ENCODE measurements at places on chromosomes 5 and 9.

- DNase-seq, result no peak
Observed at GRCh38 chr5:100898504-100899346, 4.4 kb downstream of the ST8SIA4 start.

DNA sequence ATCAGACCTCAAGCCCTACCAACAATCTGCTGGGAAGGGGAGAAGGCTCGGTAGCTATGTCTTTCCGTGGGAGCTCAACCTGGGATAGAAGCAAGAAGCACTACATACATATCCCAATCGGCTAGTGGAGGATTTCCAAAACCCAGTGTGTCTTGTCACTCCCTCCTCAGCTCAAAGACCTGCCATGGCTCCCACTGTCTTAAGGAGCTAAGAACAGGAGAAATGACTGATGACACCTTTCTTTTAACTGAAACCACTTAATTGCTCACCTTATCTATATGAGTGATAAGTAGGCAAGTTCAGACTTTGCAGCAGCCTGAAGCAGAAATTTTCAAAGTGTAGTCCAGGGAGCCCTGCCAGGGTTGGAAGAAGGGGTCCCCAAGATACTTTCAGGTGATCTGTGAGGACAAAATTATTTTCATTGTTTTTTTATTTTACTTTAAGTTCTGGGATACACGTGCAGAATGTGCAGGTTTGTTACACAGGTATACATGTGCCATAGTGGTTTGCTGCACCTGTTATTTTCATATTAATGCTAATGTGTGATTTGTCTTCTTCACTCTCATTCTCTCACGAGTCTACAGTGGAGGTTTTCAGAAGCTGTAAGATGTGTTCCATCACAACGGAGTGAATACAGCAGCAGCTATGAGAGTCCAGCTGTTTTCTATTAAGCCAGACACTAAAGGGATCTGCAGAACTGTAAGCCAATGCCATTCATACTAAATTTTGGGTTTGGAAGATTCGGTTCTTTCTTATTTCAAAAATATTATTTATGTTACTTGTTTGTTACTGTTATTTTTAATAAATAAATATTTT lies 41.4 kb downstream of the PAX5 start:
- no peak for DNase-seq

DNA sequence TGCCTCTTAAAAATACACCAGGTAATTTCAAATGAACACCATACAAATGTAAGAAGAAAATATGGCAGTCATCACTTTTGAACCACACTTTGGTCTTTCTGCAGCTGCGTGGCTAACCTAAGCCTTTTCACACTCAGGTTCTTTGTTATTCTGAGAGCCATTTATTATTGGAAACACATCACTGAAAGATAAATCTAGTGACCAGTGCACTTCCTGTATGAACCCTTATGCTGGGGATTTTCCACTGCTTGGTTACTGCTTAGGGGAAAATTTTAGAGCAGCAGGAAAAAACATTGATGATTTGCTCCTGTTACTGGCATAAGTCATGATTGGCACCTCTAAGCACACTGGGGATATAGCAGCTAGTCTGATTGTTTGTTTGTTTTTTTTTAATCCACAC lies 58.6 kb upstream of the RANBP3L start:
- DNase-seq, result no peak

DNA sequence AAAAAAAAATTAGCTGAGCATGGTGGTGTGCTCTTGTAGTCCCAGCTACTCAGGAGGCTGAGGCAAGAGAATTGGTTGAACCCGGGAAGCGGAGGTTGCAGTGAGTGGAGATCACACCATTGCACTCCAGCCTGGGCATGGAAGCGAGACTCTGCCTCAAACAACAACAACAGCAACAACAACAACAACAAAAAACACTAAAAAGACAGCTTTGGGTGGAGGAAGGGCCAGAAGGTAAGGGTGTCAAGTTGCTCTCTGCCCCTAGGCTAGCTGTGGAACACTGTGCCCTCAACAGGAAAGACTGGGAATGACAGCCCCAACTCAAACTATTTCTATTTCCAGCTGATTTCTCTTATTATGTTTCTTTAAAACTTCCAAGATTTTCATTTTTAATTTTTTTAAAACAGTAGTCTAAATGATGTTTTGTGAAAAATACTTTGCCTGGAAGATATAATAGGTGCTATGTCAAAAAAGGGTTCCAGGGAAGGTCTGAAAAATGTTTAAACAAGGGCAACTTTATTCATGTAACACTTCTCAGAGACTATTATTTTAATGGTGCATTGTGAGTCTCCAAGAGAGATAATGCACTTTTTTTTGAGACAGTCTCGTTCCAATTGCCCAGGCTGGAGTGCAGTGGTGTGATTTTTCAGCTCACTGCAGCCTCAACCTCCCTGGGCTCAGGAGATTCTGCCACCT lies 29.9 kb downstream of the CLINT1 start:
- no peak for DNase-seq

DNA sequence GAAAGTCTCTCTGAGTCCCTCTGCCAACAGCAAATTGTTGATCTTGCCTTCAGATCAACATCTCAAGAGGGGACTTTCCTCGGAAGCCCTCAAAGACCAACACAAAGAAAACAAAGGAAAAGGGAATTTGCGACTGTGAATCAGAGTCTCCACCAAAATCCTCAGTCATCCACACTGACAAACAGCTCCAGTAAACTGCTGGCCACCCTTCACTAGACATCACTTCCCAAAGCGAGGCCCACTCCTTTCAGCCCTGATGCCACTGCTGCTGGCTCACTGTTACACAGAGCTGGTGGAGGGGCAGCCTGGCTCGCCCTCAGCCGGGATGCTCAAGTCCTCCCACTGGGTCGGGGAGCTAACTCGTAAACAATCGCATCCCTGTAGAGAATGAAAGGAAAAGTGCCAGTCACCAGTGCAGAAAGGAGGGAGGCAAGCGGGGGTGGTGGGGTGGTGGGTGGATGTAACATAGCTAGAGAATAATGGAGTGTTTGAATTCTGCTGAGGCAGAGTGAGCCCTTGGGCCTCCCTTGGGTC lies 1.3 kb downstream of the FGF1 start:
- DNase-seq, result no peak

GRCh38 chr9:93028448-93029006 lies 30.0 kb upstream of the SUSD3 start:
- DNase-seq, result no peak

DNA sequence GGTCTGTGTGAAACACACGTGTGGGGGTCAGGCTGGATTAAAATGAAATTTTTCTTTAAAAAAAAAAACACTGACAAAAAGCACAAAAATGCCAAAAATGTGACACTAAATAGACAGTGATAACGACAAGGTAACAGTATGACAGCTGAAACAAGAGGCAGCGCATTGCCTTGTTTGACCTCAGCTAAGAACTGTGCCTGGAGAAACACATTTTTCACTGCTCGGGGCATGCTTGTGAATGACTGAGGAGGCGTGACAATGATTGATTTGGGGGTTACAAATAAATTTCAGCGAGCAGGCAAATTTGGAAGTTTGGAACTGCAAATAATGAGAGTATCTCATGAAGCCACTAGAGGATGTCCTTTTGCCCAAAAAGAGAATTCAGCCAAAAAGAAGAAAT lies 44.2 kb upstream of the SPATA31C2 start:
- DNase-seq, result no peak

- no peak for DNase-seq
Observed at GRCh38 chr5:78797936-78798672, 149.5 kb upstream of the LHFPL2 start.

GRCh38 chr9:116336133-116336862 lies 182.7 kb downstream of the PAPPA start:
- no peak for DNase-seq

GRCh38 chr5:73945505-73945904 lies 319.5 kb downstream of the ARHGEF28 start:
- DNase-seq, result peak; percentile 4

GRCh38 chr5:168288349-168289245 lies 2.8 kb upstream of the WWC1 start:
- DNase-seq, result no peak

DNA sequence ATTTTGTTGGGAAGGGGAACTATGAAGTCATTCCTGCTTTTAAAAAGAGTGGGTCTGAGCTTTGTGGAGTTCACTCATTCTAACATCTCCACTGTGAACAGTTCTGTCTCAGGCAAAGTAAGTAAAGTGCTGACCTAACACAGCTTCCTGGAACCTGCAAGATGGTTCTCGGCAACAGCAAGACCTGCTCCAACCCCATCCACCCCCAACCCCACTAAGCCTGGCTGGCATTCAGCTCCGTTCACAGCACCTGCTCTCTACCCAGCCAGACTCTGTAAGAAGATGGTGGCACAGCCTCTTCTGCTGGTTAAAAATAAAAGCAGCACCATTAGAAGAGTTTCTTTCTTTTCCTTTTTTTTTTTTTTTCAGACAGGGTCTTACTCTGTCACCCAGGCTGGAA lies 42.0 kb downstream of the EPB41L4B start:
- no peak for DNase-seq

DNA sequence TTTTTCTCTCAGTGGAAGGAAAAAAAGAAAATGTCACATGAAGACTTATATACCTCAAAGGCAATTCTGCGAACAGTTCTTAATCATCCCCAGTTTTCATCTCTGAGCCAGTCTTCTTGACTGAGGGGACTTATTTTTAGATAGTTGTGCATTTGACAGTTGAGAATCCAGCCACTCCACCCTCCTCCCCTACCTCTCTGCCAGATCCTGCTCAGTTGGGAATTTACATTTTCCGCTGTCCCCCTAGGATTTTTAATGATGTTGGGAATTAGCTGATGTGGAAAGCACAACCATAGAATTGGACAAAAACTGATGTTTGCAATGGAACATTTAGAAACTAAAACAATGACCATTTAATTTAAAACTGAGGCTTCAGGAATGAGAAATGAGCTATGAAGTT lies 194.3 kb upstream of the PIK3R1 start:
- no peak for DNase-seq

DNA sequence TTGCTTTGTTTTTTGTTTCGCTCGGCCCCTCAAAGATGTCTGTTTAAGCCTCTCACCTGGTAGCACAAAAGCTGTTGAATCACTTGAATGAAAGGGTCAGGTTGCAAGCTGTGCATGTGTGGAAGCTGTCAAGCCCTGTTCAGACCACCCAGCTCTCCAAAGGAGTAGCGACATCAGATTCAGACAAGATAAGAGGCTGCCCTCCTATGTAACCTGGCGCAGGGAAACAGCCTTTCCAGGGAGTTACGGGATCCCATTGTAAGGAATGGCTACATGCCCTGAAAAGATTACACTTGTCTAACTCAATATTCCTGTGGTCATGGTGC lies 2.9 kb downstream of the FREM1 start:
- DNase-seq, result no peak

DNA sequence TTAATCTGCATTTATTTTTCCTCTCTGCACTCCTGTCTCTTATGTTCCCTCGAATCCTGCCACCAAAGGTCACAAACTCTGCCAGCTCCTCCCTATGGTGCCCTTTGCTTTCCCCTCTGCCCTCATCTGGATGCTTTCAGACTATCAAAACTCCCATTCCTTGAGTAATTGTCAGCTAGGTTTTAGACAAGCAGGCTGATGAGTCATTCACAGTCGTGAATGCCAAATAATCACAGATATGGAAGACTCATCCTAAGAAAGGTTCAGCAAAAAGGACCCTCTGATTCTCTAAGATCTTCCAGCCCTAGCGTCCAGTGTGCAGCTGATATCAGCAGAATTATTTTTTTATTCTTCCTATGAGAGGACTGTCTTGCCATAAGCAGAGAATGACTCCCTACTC lies 104.5 kb upstream of the NUDT12 start:
- no peak for DNase-seq

DNA sequence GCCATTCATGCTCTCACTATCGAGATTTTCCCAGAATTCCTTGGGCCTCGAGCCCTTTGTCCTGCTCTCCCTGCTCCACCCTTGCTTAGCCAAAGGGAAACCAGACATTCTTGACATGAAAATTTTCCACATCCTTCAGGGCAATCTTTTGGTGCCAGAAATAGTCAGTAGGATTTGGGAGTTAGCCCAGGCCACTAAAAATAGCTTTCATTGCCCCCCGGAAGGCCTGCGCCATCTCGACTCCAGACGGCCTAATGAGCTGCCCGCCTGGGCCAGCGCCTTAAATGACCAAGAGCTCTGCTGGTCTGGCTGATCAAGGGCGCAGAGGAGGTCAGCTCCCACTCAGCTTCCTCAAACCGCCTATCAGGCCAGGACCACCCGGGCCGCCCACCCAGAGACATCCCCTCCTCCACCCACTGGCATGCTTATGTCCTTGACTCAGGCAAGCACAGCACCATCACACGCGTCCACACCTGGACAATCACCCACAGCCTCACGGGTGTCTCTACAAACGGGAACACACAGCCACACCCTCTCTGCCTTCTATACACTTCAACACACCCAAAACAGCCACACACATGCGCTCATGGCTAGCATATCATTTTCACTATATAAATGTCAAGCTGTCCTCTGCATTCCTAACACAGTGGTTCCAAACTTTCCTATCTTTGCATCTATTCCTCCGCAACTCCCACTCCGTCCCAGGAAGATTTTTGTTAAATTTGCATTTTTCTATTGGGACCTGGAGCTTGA lies 20.9 kb downstream of the DUSP1 start:
- no peak for DNase-seq

- DNase-seq, result peak; percentile 53
Observed at GRCh38 chr9:135504262-135505243, 4.1 kb downstream of the MRPS2 start.

- no peak for DNase-seq
Observed at GRCh38 chr5:179953987-179954386, 46.3 kb upstream of the TBC1D9B start.

DNA sequence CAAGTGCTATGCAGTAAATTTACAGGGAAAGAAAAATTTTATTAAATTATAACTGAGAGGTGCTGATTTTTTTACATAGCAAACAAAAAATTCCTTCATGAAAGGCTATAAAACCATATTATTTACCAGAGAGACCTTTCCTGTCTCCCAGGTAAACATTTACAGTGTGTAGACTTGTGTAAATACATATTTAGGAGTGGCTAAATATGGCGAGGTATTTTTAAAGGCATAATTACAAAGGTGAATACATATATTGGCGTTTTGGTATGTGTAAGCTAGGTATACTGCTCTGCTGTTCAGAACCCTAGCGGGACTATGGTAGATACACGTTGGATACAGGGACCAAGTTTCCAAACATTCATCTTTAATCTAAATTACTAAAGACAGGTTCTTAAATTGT lies 170.6 kb upstream of the MEF2C start:
- no peak for DNase-seq

DNA sequence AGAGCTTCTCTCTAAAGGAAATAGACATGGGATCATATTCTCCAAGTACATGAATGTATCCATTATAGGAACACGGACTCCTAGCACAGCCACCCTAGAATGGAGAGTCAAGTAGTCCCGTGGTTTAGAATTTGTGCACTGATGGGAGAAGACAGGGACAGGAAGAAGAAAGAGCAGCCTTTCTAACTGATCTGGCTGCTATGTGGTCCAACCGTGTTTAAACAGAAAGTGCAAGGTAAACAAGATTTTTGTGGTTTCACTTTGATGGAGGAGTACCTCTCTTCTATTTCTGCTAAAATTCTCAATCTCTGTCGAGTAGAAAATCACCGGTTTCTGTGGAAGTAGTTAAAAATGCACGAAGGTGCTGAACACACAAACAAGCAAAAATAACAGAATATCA lies 171.3 kb downstream of the ST8SIA4 start:
- DNase-seq, result no peak

All from hematopoietic multipotent progenitor cell treated with erythropoietin and hydrocortisone succinate and interleukin-3 and kit ligand, for 15 days (in vitro differentiated cells).